ENCODE measurements at places on chromosomes 1 and 21.

GRCh38 chr1:27258598-27258997 lies 24.2 kb downstream of the WDTC1 start:
- no peak for DNase-seq

DNA sequence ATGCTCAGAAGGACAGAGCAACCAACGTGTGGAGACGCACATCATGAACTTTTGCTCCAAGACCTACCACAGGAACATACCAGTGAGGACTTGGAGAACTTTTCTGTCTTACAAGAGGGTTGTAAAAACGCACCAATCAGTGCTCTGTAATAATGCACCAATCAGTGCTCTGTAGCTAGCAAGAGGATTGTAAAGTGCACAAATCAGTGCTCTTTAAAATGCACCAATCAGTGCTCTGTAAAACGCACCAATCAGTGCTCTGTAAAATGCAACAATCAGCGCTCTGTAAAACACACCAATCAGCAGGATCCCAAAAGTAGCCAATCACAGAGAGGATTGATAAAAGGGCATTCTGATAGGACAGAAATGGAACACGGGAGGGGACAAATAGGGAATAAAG lies 40.4 kb upstream of the SPAG17 start:
- DNase-seq = no peak

- no peak for DNase-seq
These were observed 16.4 kb downstream of the KNCN start for GRCh38 chr1:46535063-46535462.

DNA sequence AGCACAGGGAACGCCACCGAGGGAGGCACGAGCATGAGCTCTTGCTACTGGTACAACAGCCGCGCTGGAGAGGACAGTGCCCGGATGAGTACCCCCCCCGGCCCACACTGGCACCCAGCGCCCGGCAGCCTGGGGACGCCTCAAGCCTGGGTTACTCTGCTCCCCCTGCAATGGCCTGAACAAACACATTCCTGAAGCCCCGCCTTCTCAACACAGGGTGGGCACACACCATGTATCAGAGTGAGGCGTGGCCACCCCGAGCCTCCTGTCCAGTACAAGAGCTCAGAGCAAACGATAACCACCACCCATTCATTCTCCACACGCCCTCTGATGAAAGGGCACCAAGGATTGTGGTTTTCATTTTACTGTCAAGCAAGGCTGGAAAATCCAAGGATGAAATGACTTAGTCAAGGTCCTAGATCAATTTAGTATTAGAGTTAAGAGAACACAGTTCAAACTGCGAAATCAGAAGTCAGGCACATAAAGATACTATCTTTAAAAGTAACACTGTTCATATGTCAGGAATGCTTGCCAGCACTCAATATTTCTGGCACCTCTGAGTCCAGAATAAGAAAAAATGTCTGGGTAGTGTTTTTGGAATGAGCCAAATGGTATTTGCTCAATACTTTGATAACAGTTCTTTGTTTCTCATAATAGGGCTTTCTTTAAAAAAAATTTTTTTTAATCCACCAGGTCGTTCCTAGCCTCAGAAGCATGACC lies 22.0 kb downstream of the UBE2G2 start:
- DNase-seq = no peak

- DNase-seq = no peak
These were observed 140.2 kb upstream of the TIAM1 start for GRCh38 chr21:31484219-31484618.

DNA sequence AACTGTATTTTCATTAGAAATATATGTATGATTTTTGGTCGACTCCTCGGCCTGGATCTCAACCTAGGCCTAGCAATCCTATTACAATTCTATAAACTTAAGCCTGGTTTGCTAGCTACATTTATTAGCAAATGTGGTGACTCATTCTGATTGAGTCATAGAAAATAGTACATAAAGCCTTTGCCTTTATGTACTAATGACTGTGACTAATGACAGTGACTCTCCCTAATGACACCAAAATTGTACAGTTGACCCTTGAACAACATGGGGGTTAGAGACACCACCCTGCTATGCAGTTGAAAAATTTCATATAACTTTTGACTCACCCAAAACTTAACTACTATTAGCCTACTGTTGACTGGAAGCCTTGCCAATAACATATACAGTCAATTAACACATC lies 78.9 kb downstream of the CLEC20A start:
- peak; percentile 28 for DNase-seq

- no peak for DNase-seq
These were observed 104.7 kb downstream of the SNX7 start for GRCh38 chr1:98766255-98766654.

DNA sequence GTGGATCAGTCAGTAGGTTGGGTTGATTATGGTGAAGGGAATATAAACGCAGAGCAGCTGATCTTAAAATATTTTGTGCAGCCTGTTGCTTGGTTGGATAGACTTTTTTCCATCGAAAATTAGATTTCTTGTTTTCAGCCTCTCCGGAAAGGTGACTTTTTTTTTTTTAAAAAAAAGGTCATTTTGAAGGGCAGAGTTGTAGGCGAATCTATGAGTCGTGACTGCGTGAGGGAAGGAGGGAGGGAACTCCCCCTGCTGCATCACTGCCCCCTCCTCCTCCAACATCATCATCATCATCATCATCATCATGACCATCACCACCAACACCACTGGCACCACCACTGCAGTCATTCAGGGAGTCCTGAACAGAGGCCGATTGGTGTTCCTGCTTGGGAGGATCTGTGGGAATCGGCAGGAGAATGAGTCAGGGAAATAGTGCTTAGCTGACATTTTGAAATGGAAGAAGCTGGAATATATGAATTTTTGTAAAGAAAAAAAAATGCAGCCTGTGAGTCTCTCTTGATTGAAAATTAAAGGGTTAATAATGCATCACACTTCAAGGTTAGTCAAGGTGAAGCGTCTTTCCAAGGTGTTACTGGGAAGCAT lies 1.2 kb downstream of the ATP1B1 start:
- DNase-seq = peak; percentile 46

GRCh38 chr1:23444104-23444533 lies 19.6 kb upstream of the TCEA3 start:
- peak; percentile 92 for DNase-seq

DNA sequence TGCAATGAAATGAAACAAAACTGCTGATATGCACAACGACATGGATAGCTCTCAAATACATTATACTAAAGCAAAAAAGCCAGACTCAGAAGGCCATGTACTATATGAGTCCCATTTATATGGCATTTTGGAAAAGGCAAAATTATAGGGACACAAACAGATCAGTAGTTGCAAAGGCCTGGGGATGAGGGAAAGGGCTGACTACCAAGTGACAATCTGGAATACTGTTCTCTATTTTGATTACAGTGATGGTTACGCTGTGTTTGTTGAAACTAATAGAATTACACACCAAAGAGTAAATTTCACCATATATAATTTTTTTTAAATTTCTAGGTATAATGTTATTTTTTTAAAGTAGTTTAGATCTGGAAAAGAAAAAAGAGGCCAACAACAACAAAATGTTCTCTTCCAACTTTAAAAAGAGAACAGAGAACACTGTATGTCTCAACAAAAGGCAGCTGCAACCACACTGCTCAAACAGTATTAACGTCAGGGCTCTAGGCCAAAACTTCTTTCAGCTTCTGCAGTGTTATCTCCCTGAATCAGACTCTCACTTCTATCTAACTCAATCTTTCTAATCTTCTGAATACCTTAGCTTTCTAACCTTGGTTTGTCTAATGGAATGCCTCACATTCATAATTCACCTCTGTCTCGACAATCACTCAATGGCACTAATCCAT lies 75.8 kb downstream of the FOXJ3 start:
- DNase-seq = peak; percentile 73

- no peak for DNase-seq
These were observed 28.1 kb downstream of the RCOR3 start for GRCh38 chr1:211287218-211287617.

DNA sequence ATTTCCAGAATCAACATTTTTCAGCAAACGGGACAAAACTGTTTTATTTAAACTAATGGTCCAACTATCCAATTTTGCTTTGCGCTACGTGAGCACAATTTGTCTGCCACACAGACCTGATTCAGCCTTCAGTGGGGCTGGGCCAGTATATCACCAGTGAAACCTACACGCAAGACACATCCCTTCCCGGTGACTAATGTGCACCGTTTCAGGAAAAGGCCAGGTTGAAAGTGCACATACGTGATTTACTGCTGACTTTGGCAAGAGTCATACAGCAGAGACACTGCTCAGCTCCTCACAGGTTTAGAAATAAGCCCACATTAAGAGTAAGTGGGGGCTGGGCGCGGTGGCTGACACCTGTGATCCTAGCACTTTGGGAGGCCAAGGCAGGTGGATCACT lies 5.1 kb upstream of the TMEM51 start:
- DNase-seq = no peak

- DNase-seq = peak; percentile 20
These were observed 7.0 kb downstream of the SH2D5 start for GRCh38 chr1:20725189-20726117.

DNA sequence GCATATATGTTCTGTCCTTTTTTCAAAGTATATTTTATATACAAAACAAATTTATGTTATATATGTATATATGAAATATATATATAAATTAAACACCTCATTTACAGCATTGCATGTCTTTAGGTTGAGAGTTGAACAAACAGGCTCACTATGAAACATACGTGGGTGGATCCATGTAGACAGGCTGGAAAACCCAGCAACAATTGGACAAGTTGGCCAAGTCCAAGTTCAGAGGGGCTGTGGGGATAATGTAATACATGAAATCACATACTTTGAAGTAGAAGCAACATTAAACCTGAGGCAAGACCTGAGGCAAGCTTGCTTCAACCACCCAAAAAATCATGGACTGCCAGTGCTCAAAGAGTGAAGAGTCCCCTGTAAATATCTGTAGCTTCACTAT lies 39.7 kb downstream of the KCNJ6 start:
- no peak for DNase-seq

- no peak for DNase-seq
These were observed 50.5 kb downstream of the CASZ1 start for GRCh38 chr1:10745886-10746455.

- no peak for DNase-seq
These were observed 13.1 kb upstream of the BCL9 start for GRCh38 chr1:147527941-147528936.

GRCh38 chr1:184075055-184076029 lies 23.8 kb downstream of the TSEN15 start:
- DNase-seq = peak; percentile 88

DNA sequence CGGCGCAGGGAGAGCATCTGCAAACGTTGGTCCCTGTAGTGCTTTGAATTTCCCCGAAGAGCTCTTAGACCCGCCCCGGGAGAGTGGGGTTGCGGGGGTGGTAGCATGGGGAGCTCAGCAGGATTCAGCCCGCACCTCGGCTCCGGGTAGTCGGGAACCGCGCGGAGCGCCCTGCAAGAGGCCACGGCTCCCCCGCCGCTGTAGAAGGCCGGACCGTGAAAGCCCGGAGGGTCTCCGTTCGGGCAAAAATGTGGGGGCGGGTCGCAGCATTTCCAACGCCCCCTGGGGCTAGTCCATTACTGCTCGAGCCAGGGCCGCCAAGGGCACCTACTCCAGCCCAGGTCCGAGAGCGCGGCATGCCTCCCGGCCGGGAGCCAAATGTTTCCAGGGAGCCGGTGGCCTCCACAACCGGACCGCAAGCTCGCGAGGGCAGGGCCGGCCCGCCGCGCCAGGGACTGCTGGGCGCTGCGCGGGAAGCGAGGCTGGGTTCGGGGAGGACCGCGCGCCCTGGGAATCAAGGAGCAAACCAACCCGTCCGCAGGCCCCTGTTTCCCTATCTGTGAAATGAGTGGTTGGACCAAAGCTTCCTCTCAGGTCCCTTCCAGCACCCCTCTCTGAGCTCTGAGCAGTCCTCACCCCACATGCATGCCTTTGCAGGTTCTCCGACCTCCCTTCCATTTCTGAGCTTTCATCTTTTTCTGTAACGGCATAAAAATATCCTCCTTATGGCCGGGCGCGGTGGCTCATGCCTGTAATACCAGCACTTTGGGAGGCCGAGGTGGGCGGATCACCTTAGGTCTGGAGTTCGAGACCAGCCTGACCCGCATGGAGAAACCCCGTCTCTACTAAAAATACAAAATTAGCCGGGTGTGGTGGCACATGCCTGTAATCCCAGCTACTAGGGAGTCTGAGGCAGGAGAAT lies 775 bp upstream of the TMEM63A start:
- DNase-seq = peak; percentile 77

DNA sequence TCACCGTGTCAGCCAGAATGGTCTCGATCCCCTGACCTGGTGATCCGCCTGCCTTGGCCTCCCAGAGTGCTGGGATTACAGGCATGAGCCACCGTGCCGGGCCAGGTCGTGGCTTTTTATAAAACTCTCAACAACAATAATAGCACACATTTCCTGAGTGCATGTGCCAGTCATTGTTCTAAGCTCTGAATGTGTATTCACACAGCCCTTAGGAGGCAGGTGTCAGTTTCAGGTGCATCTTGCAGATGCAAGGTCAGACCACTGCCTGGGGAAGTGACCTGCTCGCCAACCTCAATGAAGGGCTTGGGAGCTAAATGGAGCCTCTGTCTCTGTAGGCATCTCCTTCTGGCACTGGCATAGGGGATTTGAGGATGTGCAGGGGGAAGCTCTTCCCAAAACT lies 1.6 kb upstream of the LEFTY2 start:
- DNase-seq = no peak

DNA sequence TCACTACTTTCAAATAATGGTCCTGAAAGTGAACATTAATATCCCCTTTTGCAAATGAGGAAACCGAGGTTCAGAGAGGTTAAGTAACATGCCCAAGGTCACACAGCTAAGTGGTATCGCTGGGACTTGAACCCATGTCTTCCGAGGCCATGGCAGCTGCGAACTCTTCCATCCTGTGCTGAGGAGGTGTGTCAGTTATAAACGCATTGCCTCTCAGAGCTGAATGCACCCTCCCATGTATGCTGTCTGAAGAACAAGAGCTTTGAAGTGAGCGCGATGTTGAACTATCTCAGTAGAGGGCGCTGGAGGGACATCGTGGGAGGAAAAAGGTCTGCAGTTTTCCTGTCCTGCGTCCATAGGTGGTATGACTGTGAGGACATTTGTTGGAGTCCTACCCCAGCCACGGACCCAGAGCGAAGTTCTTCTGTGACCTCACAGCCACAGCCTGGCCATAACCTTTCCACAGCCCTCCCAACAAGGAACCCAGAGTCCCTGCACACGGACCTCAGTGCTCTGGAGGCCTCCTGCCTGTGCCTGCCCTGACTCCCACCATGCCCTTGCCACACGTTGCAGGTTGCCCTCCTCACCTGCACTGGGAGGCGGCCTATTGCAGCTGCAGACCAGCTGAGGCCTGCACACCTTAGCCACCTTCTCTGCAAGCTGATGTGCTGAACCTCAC lies 7.5 kb downstream of the MYOC start:
- peak; percentile 90 for DNase-seq

GRCh38 chr1:37078866-37079265 lies 44.6 kb upstream of the GRIK3 start:
- DNase-seq = no peak

DNA sequence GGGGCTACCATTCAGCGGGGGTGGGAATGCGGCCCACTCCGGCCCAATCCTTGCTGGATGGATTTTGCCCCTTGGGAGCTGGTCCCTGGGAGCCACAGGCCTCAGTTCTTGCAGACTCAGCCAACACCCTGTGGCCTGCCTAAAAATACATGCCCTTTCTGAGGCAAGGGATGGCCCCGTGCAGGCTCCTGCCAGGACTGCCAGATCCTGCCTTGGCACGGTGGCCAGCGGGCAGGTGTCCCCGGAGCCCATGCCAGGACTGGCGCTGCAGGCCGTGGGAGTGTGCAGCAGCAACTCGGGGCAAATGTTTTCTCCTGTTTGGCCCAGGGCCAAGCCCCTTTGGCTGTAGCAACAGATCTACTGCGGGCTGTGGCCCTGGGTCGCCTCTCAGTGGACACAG lies 1.6 kb upstream of the PANK4 start:
- no peak for DNase-seq
